Naive thymus-derived CD4-positive, alpha-beta T cell (primary cell): ENCODE measurements at places on chromosomes 2 and 18. TPM values are rescaled to one million over a fixed set of nuclear protein-coding genes. Genes with fewer than 3 reads are reported as not detected.

TCF7L1 gene
- 0.16 TPM for total RNA-seq

GRCh38 chr2:105127289-105127915 lies 89.5 kb downstream of the MRPS9 start:
- no peaks in the 10 kb centered on the region for H3K27me3 ChIP-seq
- no peak overlapping the region for H3K27ac ChIP-seq
- no peaks in the 10 kb centered on the region for H3K4me1 ChIP-seq
- no peak overlapping the region for H3K4me3 ChIP-seq
- H3K36me3 ChIP-seq, result no peaks in the 10 kb centered on the region
- no peak for DNase-seq

ITPRID2 gene
- 53.1 TPM for total RNA-seq

DNA sequence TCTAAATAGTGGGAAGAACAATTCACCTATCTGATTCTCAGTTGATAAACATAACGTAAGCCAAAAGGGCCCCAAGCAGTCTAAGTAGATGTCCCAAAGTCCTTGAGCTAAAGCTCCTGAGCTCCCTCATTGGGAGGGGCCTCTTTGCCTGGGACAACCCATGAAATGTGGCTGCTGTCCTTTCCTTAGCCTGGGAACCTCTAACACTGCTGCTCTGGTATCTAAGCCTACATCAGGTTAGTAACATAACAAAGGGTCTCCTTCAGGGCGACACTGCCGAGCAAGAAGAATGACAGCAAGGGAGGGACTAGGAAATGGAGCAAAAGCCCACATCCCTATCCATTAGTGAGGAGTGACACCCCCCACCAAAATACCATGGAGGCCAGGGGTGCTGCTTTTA lies 98.3 kb downstream of the MAPRE2 start:
- no peak overlapping the region for H3K27ac ChIP-seq
- no peak for DNase-seq
- peaks cover 68% of the 10 kb centered on the region for H3K36me3 ChIP-seq
- H3K4me3 ChIP-seq, result no peak overlapping the region
- H3K4me1 ChIP-seq, result no peaks in the 10 kb centered on the region

- peak overlapping the region; percentile 43 for H3K4me3 ChIP-seq
- peak overlapping the region; percentile 52 for H3K27ac ChIP-seq
- no peaks in the 10 kb centered on the region for H3K27me3 ChIP-seq
- DNase-seq, result peak; percentile 60
- peaks cover 32% of the 10 kb centered on the region for H3K4me1 ChIP-seq
- H3K36me3 ChIP-seq, result no peaks in the 10 kb centered on the region
Observed at GRCh38 chr18:3605954-3606443, 156.0 kb downstream of the TGIF1 start.

DNA sequence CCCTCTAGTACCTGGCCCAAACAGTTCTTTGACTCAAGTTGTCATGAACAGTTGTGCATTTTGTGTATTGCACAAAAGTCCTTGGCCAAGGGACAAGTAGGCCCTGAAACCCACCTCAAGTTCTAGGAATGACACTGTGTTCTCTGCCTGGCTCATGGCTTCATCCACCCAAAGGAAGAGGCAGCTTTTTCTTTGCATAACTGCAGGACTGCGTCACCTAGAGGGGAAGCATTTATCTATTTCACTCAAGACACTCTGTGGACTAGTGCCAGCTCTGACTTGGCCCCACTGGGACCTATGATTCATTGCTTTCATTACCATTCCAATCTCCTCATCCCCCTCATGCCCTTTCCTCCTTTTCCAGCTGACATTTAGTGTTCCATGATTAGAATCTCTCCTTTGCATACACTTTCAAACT lies 119.3 kb upstream of the SIX2 start:
- H3K4me3 ChIP-seq, result no peak overlapping the region
- no peaks in the 10 kb centered on the region for H3K27me3 ChIP-seq
- H3K4me1 ChIP-seq, result no peaks in the 10 kb centered on the region
- no peak overlapping the region for H3K27ac ChIP-seq

GRCh38 chr2:233485726-233486125 lies 80.9 kb downstream of the USP40 start:
- H3K27me3 ChIP-seq, result no peaks in the 10 kb centered on the region
- H3K4me1 ChIP-seq, result no peaks in the 10 kb centered on the region
- DNase-seq, result no peak
- H3K4me3 ChIP-seq, result no peak overlapping the region

DNA sequence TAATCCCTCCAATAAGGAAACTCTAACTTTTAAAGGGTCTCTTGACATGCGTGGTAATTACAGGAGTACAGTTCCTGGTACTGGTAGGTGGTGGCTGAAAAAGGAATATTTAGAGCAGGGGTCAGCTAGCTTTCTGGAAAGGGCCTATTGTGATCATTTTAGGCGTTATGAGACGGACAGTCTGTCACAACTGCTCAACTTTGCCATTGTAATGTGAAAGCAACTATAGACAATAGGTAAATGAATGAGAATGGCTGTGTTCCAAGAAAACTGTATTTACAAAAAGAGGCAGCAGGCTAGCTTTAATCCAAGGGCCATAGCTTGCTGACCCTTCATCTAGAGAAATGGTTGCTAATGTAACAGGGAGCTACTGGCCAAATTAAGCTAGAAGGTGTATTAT lies 177.7 kb upstream of the LRRTM1 start:
- H3K27ac ChIP-seq, result no peak overlapping the region
- no peaks in the 10 kb centered on the region for H3K36me3 ChIP-seq
- no peak for DNase-seq

GRCh38 chr2:230312638-230313037 lies 14.4 kb upstream of the SP140L start:
- peaks cover 9% of the 10 kb centered on the region for H3K4me1 ChIP-seq
- H3K36me3 ChIP-seq, result peaks cover 5% of the 10 kb centered on the region
- no peaks in the 10 kb centered on the region for H3K27me3 ChIP-seq
- DNase-seq, result no peak
- no peak overlapping the region for H3K4me3 ChIP-seq

SCG2 gene
- not detected for total RNA-seq

FKBP7 gene
- total RNA-seq, result 0.64 TPM

- peak overlapping the region; percentile 21 for H3K27ac ChIP-seq
- no peaks in the 10 kb centered on the region for H3K36me3 ChIP-seq
- peaks cover 15% of the 10 kb centered on the region for H3K4me1 ChIP-seq
- H3K4me3 ChIP-seq, result no peak overlapping the region
Observed at GRCh38 chr2:195575879-195576401, 81.1 kb upstream of the SLC39A10 start.

DNA sequence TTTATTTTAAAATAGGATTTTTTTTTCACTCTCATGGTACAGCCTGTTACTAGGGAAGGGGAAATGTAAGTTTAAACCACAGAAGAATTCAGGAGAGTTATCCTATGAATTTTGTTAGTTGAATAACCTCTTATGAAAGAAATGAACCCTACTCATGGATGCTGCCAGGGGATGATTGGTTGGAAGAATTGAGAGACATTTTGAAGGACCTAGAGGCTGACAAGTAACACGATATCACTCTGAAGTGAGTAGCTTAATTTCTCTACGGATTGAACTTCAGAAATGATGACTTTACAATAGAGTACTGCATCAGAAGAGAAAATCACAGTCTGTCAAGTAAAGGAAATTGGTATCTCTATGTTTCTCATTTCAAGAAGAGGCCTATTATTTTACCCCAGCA lies 1346.2 kb downstream of the SUCLG1 start:
- no peak overlapping the region for H3K4me3 ChIP-seq
- no peaks in the 10 kb centered on the region for H3K4me1 ChIP-seq
- H3K27me3 ChIP-seq, result no peaks in the 10 kb centered on the region
- H3K36me3 ChIP-seq, result no peaks in the 10 kb centered on the region

GRCh38 chr18:4035521-4035920 lies 419.6 kb downstream of the DLGAP1 start:
- H3K27me3 ChIP-seq, result no peaks in the 10 kb centered on the region
- no peaks in the 10 kb centered on the region for H3K36me3 ChIP-seq
- H3K4me1 ChIP-seq, result no peaks in the 10 kb centered on the region
- DNase-seq, result no peak

GRCh38 chr2:85776672-85777071 lies 22.9 kb downstream of the ATOH8 start:
- no peak for DNase-seq
- H3K27ac ChIP-seq, result no peak overlapping the region
- no peaks in the 10 kb centered on the region for H3K36me3 ChIP-seq
- no peaks in the 10 kb centered on the region for H3K4me1 ChIP-seq
- H3K27me3 ChIP-seq, result no peaks in the 10 kb centered on the region
